ENCODE measurements at places on chromosomes 13 and 19.
A peak's percentile ranks its signal among the peaks of the same experiment; 100 is the strongest.

GRCh38 chr19:18204394-18205199 lies 755 bp upstream of the RAB3A start:
- peak; percentile 18 for DNase-seq

GRCh38 chr19:55336101-55336500 lies 3.6 kb upstream of the KMT5C start:
- DNase-seq = no peak

- no peak for DNase-seq
Measured at GRCh38 chr19:39479916-39480315, 722 bp upstream of the TIMM50 start.

DNA sequence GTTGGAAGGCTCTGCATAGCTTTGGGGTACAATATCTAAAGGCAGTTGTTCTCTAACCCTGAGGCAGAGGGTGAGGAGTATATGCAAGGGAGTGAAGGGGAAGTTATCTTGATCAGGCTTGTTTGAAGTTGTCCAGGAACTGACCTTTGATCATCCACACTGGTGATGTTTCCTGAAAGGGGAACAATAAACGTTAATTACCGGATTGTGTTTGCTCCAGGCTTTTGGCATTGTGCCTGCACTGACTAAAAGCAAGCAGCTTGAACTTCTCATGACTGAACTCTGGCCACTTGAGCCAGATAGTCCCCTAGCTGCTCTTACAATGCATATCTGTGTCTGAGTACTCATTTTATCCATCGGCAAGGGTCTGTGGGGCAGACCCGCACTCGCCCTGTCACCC lies 27.0 kb upstream of the ZNF726 start:
- DNase-seq = no peak

DNA sequence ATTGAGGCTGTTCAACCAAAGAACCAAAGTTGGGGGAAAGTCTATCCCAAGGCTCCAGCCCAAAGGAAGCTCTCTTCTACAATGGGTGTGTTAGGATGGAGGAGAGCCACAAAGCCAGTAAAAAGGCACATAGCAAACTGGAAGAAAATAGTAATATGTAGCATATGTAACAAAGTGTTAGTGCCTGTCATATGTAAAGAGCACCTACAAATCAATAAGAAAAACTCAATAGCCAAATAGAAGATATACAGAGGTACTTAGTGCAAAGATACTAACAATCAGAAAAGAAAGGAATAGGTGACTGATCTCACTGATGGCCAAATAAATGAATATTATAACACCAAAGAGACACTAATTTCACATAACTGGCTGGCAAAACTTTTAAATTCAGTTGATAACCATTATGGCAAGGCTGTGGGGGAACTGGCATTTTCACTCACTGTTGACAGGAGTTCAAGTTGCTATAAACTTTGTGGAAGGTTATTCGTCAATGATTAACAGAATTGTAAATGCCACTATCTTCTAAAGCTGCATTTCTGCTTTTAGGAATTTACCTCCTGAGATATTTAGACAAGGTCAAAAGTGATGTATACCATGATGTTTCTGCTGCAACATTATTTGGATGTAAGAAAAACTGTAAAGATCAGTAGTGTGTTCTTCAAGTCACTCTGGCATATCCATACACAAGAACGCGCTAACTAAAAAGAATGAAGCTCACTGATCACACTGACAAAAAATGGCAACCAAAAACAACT lies 110.8 kb downstream of the GNG7 start:
- no peak for DNase-seq

GRCh38 chr19:42311657-42312056 lies 1.5 kb upstream of the TMEM145 start:
- DNase-seq = no peak

- DNase-seq = no peak
Measured at GRCh38 chr13:51311231-51311630, 28.3 kb upstream of the SERPINE3 start.

DNA sequence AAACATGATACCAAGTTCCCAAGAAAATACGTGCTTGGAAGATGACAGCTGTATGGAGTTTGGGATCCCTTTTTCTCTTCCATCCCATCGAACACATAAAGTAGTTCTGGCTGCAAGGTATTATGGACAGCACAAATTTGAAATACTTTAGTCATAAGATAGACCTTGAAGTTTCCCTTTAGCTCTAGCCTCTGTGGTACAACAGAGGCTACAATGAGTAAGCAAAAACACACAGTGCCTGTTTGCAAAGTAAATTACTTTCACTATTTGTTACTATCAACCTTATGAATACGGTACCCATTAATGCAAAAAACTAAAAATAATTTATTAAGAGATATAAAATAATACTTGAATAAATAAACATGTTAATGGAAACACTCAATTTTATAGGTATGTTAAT lies 21.0 kb upstream of the LRCH1 start:
- DNase-seq = no peak

DNA sequence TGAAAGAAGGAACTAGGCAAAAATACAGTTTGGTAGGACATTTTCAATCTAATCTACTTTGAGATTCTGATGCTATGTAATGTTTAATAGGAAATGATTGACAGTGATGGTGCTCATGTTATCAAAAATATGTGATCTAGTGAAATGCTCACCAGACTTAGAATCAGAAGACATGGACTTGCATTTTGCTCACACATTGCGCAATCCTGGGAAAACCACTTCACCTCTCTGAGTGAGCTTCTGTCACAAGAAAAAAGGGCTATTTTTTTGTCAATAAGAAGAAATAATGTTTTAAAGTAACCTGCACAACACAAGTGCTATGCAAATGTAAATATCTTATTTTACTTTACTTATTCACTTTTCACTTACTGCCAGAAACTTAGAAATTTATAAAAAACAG lies 380.9 kb upstream of the HTR2A start:
- no peak for DNase-seq

Data from activated CD4-positive, alpha-beta T cell treated with anti-CD3 and anti-CD28 coated beads, Interleukin-2, amount 50 U/mL, for 1 hour (primary cell).